H54 (cell line): ENCODE measurements at places on chromosomes 1 and 21.

- no peak for DNase-seq
These were observed 291.7 kb downstream of the PDE4B start for GRCh38 chr1:66084442-66084841.

DNA sequence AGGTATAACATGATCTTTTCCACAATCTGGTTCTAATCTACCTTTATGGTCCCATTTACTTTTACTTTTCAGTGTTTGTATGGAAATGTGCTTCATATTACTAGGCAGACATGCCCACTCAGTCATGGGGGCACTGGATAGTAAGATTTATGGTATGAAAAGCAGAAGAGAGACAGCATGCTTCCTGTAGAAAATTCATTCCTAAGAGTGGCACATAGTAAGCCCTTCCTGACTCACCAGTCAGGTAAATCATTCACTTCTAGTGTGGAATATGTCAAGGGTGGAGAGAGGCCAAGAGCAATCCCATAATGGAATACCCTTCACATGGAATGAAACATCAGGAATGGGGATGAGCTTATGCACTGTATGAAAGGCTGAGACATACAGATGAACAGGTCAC, 49.5 kb upstream of the BCL10 start:
- DNase-seq, result no peak

GRCh38 chr1:68011657-68012375, 38.6 kb downstream of the DIRAS3 start:
- no peak for DNase-seq

DNA sequence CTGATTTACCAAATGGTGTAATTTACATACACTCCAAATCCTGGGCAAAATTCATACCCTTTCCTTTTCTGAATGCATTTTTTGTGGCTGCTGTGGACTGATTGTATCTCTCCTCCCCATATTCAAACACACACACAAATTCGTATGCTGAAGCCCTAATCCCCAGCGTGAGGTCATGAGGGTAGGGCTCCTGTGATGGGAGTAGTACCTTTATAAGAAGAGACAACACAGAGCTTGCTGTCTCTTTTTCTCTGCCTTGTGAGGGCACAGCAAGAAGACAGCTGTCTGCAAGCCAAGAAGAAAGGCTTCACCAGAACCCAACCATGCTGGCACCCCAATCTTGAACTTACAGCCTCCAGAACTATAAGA, 24.4 kb downstream of the DUSP10 start:
- DNase-seq, result no peak

DNA sequence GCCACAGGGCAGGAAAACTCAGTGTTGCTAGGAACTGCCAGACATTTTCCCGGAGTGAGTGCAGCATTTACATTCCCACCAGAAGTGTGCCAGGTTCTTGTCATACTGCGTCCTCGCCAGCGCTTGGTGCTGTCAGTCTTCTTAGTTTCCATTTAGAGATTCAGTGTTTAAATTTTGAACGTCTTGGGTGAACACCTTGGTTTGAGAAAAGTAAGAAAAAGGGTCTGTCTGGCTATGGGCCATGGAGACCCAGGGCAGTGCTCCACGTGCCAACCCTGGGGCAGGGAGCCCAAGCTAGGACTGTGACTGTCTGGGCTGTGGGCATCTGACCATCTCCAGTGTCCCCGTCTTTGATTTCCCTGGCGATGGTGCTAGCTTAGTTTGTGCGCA, 16.0 kb downstream of the IBA57 start:
- no peak for DNase-seq

- DNase-seq, result no peak
These were observed 337.1 kb downstream of the SIPA1L2 start for GRCh38 chr1:232292818-232293217.
